ENCODE measurements at places on chromosomes 5 and 9.

- no peak for DNase-seq
These were observed 17.8 kb upstream of the SLC6A19 start for GRCh38 chr5:1183424-1184162.

DNA sequence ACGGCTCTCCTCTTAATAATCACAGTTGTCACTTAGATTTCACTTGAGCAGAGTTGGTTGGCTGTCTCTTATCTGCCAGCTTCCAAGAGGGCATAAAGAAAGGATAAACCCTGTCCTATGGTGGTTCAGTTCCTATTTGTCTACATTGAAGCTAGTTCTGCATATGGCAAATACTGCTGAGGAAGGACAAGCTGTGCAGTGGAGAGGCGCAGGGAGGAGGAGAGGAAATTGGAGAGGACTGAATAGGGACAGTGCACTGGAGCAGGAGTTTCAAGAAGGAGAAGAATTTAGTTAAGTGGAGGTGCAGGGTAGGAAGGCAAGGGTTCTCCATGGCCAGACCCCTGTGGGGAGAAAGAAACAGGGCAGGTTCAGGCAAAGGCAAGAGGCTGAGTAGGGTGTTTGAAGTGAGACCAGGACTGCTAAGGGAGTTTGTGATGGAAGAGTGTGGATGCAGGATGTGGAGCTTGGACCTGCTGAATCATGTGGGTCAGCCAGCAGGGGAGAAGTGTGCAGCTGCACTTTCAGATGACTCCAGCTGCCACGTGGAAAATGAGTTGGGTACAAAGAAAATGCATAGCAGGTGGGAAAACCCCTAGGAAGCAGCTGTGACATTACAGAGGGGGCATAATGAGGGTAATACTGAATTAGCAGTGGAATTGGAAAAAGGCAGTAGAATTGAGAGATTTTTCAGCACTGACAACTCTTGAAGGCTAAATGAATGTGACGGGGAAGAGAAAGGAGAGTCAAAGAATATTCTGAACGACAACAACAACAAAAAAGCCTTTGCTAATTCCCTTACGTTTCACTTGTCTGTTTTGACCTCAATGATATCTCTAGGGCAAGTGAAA is 66.8 kb downstream of the MAMDC2 start:
- peak; percentile 67 for DNase-seq

GRCh38 chr5:128062172-128062746 is 21.3 kb upstream of the SLC12A2 start:
- peak; percentile 25 for DNase-seq

- DNase-seq = no peak
These were observed 1.2 kb downstream of the TLR4 start for GRCh38 chr9:117705386-117705785.

- no peak for DNase-seq
These were observed 55.0 kb downstream of the LRSAM1 start for GRCh38 chr9:127506117-127506813.

Measured in HT1080 (cell line).